T-cell (primary cell): ENCODE measurements at places on chromosomes 6 and 20.

GRCh38 chr6:70566751-70567382 lies at the start of gene SDHAF4:
Gene SDHAF4, plus strand, starts transcription at chr6:70566930. Its CDS starts 11 bp downstream, at chr6:70566941.
- H3K4me3 ChIP-seq = peak within 1 kb of the TSS; percentile 62
- H3K27ac ChIP-seq = peak within 1 kb of the TSS; percentile 57
- peaks cover 15% of the 10 kb centered on the region for H3K4me1 ChIP-seq
- peak; percentile 96 for DNase-seq
- H3K27me3 ChIP-seq = no peaks in the 10 kb centered on the region

GRCh38 chr6:37673436-37673835 lies 24.2 kb downstream of the MDGA1 start:
- H3K4me3 ChIP-seq = no peak overlapping the region
- H3K36me3 ChIP-seq = no peaks in the 10 kb centered on the region
- DNase-seq = no peak

DNA sequence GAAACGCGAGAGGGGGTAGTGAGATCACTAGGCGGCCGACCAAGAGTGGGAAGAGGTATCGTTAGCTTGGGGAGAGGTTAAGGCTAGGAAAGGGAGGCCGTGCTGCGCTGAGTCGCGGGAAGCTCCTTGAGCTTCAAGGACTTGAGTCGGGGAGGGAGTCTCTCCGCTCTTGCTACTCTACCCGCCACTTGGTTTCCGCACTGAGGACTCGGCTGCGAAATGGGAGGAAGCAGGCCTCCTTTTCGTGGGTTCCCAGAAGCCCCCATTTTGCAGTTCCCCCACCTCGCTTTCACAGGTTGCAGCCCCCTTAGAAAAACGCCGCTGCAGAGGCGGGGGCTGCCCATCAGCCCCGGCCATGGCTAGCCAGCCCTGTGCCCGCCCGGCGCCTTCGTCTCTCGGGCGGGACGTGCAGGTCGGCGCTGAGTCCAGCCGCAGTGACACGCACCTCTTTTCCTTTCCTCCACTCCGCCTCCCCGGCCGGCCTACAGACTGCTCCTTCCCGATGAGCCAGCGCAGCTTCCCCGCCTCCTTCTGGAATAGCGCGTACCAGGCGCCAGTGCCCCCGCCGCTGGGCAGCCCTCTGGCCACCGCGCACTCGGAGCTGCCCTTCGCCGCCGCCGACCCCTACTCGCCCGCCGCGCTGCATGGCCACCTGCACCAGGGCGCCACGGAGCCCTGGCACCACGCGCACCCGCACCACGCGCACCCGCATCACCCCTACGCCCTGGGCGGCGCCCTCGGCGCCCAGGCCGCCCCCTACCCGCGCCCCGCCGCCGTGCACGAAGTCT lies 4.9 kb downstream of the VGLL2 start:
- no peak overlapping the region for H3K27ac ChIP-seq
- H3K4me1 ChIP-seq = no peaks in the 10 kb centered on the region
- H3K27me3 ChIP-seq = peaks cover 31% of the 10 kb centered on the region

GRCh38 chr6:72382602-72383529 lies 239.0 kb upstream of the KCNQ5 start:
- no peak overlapping the region for H3K4me3 ChIP-seq
- no peaks in the 10 kb centered on the region for H3K4me1 ChIP-seq
- H3K36me3 ChIP-seq = no peaks in the 10 kb centered on the region
- H3K27ac ChIP-seq = no peak overlapping the region

DNA sequence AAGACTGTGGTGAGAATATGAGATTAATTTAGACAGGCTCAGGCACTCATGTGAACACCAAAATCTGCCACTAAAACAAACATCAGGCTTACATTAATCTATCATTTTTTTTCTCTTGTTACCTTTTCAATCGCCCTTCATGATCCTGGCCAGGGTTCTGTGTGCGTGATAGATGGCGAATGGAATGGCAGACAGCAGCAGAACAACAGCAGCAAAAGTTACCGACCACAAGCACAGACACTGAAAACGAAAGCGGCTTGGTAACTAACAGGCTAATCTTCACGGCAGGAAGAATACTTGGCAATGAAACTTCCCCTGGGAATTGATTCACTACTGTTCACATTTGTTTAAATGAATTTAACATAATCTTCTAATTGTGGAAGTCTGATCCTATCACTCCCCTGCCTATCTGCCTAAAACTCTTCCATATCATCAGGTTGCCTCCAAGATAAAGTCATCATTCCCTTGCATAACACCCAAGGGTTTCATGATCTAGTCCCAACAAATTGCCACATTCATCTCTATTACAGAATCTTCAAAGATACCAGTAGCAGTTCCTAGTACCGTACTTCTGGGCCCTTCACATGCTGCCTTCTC lies 28.7 kb downstream of the PTPRK start:
- H3K36me3 ChIP-seq = no peaks in the 10 kb centered on the region
- H3K27ac ChIP-seq = no peak overlapping the region
- H3K4me3 ChIP-seq = no peak overlapping the region
- no peak for DNase-seq
- peaks cover 4% of the 10 kb centered on the region for H3K4me1 ChIP-seq

- H3K4me3 ChIP-seq = no peak overlapping the region
- no peaks in the 10 kb centered on the region for H3K4me1 ChIP-seq
- H3K27me3 ChIP-seq = peaks cover 14% of the 10 kb centered on the region
- no peak for DNase-seq
Measured at GRCh38 chr20:25165128-25165527, 30.4 kb upstream of the ENTPD6 start.

DNA sequence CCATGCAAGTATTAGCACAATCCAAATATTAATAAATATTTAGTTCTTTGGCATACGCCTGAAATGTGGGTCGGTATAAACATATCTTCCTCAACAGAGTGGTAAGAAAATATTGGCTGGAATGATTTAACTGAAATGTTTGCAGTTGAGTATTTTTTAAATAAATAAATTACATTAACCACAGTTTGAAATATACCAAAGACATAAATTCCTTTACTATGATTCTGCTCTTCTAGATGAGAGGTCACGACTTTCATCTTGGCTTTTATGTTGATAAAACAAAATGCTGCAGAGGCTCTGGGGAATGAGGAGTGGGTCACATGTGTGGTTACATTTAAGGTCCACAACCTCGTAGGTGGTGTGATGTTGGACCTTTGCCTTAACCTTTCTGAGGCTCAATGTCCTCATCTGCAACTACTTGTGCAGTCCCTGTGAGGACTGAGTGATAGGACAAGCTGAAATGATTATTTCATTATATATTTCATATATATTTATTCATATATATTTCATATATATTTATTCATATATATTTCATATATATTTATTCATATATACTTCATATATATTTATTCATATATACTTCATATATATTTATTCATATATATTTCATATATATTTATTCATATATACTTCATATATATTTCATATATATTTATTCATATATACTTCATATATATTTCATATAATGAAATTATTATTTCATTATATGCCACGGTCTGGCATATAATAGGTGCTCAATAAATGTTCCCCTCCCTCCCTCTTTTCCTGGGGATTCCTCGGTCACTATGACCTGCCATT lies 107.4 kb downstream of the SAMD5 start:
- no peaks in the 10 kb centered on the region for H3K27me3 ChIP-seq
- no peaks in the 10 kb centered on the region for H3K4me1 ChIP-seq
- no peaks in the 10 kb centered on the region for H3K36me3 ChIP-seq

DNA sequence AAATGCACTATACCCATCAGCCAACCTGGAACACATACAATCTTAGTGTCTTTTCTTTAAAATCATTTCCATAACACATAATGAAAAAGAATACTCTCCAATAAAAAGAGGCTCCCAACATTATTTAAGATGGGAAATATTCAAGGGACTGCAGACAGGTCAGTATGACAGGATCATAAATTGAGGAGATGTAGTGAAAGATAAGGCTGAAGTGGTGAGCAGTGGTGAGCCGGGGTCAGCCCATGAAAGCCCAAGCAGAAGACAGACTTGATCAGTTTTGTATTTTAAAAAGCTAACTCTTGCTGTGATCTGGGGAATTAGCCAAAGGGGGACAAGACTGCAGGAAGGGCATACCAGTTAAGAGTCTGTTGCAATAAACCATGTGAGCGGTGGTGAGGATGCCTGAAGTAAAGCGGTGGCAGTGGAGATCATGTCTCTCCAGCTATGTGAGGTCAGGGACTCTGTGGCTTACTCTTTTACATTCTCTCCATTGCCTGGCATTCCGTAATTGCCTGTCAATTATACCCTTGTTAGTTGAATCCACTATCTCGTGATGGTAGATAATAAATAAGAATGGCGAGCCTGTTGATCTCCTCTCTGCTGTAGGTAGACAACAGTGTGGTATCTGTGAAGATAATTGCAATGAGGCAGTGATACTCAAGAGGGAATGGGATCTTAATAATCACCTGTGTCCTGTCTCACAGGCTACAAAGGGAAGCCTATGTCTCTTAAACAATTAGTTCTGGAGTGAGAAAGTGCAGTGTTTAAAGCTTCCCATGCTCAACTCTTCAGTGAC lies 97.4 kb downstream of the FILIP1 start:
- H3K27me3 ChIP-seq = peaks cover 4% of the 10 kb centered on the region
- no peaks in the 10 kb centered on the region for H3K36me3 ChIP-seq
- H3K27ac ChIP-seq = no peak overlapping the region
- no peaks in the 10 kb centered on the region for H3K4me1 ChIP-seq
- no peak overlapping the region for H3K4me3 ChIP-seq

DNA sequence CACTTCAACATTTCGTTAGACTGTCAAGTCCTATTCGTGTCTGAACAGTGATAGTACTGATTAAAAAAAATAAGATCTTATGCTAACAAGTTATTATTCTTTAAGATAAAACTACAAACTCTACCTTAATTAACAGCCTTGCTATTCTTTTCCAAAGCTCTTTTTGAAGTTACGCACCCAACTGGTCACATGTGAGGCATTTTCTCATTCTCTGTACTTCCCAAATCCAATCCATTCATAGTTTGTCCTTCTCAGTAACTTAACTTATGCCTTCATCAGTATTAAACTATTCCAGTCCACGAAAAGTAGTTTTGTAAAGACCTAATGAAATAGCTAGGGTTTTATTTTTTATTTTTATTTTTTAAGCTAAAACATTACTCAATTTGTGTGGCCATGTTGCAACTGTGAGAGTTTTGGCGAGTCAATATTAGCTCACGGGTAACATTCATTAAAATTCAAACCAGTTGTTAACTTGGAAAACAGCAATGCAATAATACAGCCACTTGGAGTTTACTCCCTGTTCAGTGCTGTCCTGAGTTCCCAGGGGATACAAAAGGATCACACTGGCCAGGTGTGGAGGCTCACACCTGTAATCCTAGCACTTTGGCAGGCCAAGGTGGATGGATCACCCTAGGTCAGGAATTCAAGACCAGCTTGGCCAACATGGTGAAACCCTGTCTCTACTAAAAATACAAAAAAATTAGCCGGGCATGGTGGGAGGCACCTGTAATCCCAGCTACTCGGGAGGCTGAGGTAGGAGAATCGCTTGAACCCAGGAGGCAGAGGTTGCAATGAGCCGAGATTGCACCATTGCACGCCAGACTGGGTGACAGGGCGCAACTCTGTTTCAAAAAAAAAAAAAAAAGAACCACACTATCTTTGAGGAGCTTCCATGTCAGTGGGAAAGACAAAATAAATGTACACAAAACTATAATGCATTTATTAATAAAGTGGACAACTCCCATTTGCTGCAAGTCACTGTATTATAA lies 27.9 kb upstream of the EEF1A1 start:
- no peak overlapping the region for H3K4me3 ChIP-seq
- no peak overlapping the region for H3K27ac ChIP-seq
- H3K36me3 ChIP-seq = no peaks in the 10 kb centered on the region
- no peaks in the 10 kb centered on the region for H3K4me1 ChIP-seq
- no peak for DNase-seq

DNA sequence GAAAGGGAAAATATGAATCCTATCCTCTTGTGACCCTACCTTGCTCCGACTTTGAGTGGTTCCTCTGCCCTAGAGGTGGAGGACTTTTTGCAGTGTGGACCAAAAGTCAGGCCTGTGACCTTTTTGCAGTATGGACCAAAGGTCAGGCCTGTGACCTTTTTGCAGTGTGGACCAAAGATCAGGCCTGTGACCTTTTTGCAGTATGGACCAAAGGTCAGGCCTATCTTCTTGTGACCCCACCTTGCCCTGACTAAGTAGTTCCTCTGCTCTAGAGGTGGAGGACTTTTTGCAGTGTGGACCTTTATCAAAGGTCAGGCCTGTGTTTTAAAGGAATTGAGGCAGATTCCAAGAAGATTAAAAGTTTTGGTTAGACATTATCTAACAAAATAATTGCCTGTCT lies 10.9 kb upstream of the ERVFRD-1 start:
- no peaks in the 10 kb centered on the region for H3K4me1 ChIP-seq
- no peaks in the 10 kb centered on the region for H3K36me3 ChIP-seq
- no peak for DNase-seq
